ENCODE measurements at places on chromosomes 16 and 17. TPM values are rescaled to one million over a fixed set of nuclear protein-coding genes. Genes with fewer than 3 reads are reported as not detected.

The SLC5A2 gene
- under 0.01 TPM for total RNA-seq

The TMEM114 gene
- total RNA-seq = not detected

The RAB37 gene
- total RNA-seq = 0.11 TPM

The HOXB3 gene
- total RNA-seq = 3.0 TPM

The FOXN1 gene
- under 0.01 TPM for total RNA-seq

The GJC1 gene
- total RNA-seq = 56.0 TPM

The CRYBA1 gene
- not detected for total RNA-seq

The CMTM4 gene
- total RNA-seq = 19.6 TPM

The CTRB2 gene
- not detected for total RNA-seq

The HNF1B gene
- not detected for total RNA-seq

The SSTR5 gene
- not detected for total RNA-seq

The KRTAP16-1 gene
- not detected for total RNA-seq

The PRAC1 gene
- total RNA-seq = not detected

The HOXB8 gene
- total RNA-seq = not detected

The CPHXL2 gene
- total RNA-seq = not detected

The TEX14 gene
- 0.11 TPM for total RNA-seq

The EVPLL gene
- total RNA-seq = not detected

The RRAD gene
- 8.0 TPM for total RNA-seq

The NUP93 gene
- 50.7 TPM for total RNA-seq

The SPOP gene
- total RNA-seq = 61.4 TPM

The SCGB1C2 gene
- not detected for total RNA-seq

The ZG16B gene
- 0.87 TPM for total RNA-seq

The ITGA2B gene
- 1.7 TPM for total RNA-seq

The C16orf82 gene
- not detected for total RNA-seq

The NPIPB9 gene
- 4.1 TPM for total RNA-seq

The KRTAP3-3 gene
- not detected for total RNA-seq

The TMEM88 gene
- 0.22 TPM for total RNA-seq

The HCRT gene
- total RNA-seq = not detected

The MEOX1 gene
- total RNA-seq = not detected

The SLC38A8 gene
- not detected for total RNA-seq

The PRAC2 gene
- total RNA-seq = not detected

The KRTAP9-2 gene
- total RNA-seq = not detected

The RPA1 gene
- total RNA-seq = 48.7 TPM

The SBK1 gene
- total RNA-seq = not detected

The ZNF385C gene
- not detected for total RNA-seq

The ACAP1 gene
- total RNA-seq = 2.4 TPM

The TTC19 gene
- 33.9 TPM for total RNA-seq

The PRRT2 gene
- 2.9 TPM for total RNA-seq

The TMEM238L gene
- total RNA-seq = not detected

The FBXW10 gene
- 0.12 TPM for total RNA-seq

The KRTAP17-1 gene
- 0.12 TPM for total RNA-seq

The KRTAP9-4 gene
- total RNA-seq = not detected

The TBC1D3H gene
- total RNA-seq = not detected

The PLA2G15 gene
- total RNA-seq = 38.0 TPM

The EPX gene
- total RNA-seq = not detected

The RHBDL1 gene
- total RNA-seq = 5.9 TPM

The CDR2L gene
- 14.8 TPM for total RNA-seq

The NOL11 gene
- total RNA-seq = 32.1 TPM

The KRT24 gene
- total RNA-seq = not detected

The FHOD1 gene
- total RNA-seq = 18.8 TPM

The GNGT2 gene
- not detected for total RNA-seq

The METTL2A gene
- total RNA-seq = 26.5 TPM

The ASPHD1 gene
- total RNA-seq = 9.1 TPM

The KRT9 gene
- not detected for total RNA-seq

Data from uterine smooth muscle cell (primary cell).